Common myeloid progenitor, CD34-positive (primary cell): ENCODE measurements at places on chromosomes 4 and X.
A peak's percentile ranks its signal among the peaks of the same experiment; 100 is the strongest.

DNA sequence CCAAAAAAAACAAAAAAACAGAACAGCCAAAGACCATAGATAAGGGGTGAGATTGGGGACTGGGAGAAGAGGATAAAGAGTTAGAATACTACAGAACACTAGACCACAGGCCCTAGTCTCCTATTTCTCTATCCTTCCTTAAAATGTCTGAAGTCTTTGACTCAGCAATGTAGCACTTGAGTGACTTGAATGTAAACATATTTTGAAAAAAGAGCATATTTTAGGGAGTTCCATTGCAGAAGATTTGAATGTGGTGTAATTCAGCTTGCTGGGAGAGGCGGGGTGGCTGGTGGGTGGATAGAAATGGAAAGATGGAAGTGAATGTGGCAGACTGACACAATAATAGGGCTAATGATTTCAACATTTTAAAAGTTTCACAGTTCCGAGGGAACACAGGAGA, 144.9 kb downstream of the CHIC2 start:
- peak; percentile 53 for DNase-seq

DNA sequence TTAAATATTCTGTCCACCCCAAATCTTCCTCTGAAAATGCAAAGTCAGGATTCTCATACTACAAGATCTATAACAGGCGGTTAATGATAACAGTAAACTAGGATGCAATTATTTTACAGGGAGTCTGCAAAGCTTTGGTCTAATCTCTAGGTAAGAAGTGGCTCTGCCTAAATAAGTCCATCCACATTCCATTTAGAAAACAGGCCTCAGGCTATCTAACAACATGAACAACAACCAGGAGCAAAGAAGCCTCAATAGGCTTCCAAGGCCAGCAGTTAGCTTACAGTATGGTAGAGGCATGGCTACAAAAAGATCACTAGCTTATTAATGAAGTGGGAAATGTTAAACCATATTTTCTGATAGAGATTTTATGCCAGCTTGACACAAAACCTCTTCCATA, 6.4 kb downstream of the MAB21L2 start:
- no peak for DNase-seq

DNA sequence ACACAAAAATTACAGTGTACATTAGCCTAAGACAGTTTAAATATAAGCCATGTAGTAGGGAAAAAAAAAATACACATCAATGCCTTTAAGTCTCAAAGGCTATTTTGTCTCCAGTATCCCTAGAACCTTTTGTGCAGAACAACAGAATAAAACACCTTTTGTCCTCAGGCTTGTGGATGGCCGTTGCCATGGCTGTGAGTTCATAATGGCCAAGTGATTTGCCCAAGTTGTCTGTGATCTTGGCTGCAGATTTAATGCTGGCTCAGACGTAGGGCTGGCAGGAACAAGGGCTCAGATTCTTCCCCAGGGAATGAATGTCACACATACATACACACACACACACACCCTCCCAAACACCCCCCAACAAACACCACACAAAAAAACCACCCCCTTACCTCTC, 25.3 kb downstream of the GPM6B start:
- DNase-seq = no peak

DNA sequence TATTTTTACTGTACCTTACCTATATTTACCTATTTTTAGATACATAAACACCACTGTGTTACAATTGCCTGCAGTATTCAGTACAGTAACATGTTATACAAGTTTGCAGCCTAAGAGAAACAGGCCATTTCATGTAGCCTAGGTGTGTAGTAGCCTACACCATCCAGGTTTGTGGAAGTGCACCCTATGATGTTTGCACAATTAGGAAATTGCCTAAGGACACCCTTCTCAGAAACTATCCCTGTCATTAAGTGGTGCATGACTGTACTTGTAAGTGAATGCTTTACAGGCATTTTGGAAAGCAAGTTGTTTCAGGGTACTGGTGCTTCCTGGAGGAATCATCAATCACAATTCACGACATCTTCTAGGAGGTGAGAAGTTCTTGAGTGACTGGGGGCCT, 991.8 kb upstream of the SLIT2 start:
- DNase-seq = no peak

- no peak for DNase-seq
These were observed 35.1 kb downstream of the EPHA5 start for GRCh38 chr4:65635051-65635821.

DNA sequence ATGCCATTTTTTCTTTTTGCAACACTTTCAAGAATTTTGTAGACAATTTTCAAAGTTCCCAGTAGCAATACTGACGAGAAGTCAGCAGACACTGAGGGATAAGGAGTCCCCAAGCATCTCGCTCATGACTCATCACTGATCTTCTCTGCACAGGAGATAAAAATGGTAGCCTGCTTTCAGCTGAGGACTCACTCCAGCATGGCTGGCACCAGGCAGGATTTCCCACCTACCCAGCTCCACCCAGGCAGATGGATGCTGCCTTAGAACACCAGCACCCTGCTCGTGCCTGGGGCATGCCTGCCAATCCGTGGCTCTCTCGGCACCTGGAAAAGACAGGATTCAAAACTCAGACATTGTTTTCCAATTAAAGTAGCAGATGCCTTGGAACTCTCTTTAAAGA, 24.9 kb downstream of the JAKMIP1 start:
- DNase-seq = no peak

DNA sequence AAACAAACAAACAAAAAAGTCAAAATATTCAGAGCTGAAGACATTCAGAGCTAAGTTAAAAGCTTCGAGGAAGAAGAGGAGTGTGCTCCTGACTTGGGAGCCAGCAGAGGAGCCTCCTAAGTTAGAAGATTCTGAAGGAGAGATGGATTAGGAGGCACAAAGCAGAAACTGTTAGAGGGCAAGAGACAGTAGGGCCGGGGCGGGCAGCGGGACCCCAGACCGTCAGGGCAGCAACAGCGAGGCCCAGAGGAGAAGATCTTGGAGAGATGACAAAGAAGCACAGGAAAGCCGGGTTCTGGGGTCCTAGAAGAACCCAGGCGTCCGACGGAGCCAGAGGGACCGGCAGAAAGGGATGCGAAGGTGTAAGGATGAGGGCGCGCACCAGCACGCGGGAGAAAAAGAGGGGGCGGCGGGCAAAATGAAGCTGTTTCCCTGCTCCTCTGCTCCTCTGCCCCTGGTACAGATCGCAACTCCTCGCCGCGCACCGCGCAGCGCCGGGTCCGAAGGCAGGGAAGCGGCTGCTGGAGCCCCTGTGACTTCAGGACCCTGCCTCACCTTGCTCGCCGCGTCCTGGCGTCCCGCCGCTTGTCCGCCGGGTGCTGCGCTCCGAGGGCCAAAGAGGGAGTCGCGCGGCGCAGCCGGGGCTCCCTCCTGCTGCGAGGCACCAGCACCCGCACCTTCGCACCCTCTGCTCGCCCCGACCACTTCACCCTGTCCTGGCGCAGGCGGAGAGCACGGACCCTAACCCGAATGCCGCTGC, 477 bp downstream of the KLHL13 start:
- no peak for DNase-seq

DNA sequence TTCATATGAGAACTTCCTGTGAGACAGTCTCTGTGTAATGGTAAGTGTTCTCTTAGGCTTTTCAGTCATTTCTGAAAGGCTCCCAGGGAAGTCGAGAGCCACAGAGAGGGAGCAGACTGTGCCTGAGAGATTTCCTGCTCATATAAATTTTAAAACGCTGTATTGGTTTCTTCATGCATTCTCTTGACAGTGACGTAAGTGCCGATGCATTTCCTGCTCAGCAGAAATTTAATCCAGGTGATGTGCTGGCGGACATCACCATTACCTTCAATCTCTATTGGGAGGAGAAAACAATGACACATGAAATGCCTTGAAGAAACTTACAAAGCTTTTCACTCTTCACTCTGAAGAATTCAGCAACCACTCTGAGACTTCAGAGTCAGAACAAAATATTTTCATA, 383.6 kb downstream of the BMPR1B start:
- DNase-seq = no peak

DNA sequence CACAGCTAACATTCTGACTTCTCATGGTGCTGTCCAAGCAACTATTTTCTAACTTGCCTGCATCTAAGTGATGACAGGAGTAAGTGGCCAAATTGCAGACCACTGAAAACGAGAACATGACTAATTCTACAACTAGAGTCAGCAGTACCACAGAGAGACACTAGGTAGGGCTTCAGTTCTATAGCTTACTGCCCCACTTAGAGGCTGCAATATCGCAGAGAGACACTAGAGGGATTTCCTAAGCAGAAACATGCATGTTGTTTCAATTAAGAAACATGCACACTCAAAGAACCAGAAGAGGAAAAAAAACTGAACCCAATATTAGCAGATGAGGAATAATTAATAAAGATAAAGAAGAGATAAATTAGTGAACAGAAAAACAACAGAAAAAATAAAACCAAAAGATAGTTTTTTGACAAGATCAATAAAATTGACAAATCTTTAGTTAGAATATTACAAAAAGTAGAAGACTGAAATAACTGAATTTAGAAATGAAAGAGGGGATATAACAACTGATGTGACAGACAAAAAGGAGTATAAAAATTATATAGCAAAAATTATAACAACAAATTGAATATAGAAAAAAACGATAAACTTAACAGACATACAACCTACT, 100.8 kb downstream of the SPIN4 start:
- peak; percentile 88 for DNase-seq

GRCh38 chr4:132797856-132798255, 351.2 kb upstream of the PCDH10 start:
- no peak for DNase-seq

GRCh38 chr4:141971869-141972268, 335.5 kb downstream of the IL15 start:
- peak; percentile 73 for DNase-seq

DNA sequence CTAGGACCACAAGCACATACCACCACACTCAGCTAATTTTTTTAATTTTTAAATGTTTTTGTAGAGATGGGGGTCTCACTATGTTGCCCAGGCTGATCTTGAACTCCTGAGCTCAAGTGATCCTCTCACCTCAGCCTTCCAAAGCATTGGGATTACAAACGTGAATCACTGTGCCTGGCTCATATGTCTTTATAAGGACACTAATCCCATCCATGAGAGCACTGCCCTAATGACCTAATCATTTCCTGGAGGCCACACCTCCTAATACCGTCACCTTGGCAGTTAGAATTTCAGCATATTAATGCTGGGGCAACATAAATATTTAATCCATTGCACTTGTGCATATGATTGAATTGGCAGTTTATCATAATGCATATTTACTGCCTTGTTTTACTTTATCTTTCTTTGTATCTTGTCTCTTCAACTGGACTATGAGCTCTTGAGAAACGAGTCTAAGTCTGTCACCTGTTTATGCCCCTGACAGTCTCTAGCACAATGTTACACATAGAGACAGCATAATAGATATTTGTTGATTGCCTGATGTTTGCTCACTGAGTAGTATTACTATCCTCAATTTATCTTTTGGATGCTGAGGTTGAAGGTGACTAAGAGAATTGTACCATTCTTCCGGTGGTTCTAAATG, 172.0 kb downstream of the AASDH start:
- DNase-seq = no peak

DNA sequence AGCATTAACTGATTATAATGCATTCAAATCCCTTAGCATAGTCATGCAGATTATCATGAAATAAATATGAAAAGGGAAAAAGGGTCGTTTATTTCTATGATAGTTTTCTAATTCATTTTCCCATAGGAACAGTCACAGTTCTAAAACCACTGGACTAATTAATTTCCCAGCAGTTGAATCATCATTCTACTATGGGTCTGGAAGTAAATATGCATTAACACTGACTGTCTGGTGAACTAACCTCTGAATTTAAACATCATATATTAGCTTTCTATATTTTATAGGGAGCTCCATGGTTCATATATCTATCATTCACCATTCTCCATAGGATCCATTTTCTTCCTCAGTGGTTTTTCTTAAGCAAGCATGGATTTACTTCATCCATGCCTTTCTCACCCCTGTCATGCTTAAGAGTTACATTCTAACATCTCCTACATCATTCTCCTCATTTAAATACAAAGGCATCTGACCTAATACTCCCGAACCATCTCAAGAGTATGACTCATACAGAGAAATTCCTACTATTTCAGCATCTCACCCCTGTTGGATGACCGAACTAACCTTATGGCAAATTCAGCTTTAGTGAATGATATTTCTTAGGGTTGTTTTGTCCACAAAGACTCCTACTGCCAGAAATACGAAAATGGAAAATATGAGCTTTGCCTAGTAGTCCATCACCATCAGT, 198.7 kb upstream of the ADAMTS3 start:
- no peak for DNase-seq

DNA sequence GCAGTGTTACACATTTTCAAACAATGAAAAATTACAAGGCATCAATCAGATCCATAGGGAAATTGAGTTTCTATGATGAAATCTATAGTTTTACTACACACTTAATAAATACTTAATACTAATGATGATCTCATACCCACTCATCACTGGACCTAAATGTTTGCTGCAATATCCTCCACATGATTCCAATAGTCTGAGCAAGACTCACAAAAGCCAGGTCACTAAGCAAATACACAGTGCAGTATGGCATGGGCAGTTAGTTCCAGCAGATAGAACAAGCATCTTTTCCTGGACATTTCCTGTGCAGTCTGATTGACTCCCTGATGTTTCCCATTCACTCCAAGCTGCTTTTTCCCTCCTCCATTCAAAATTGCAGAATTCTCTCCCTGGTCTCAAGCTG, 109.0 kb upstream of the ATOH1 start:
- DNase-seq = no peak

- peak; percentile 93 for DNase-seq
These were observed at the start of gene CCNB3 for GRCh38 chrX:50204364-50204899. TSS of gene CCNB3 (plus strand) at chrX:50204765. CDS start at chrX:50285164, 80,399 bp downstream.

DNA sequence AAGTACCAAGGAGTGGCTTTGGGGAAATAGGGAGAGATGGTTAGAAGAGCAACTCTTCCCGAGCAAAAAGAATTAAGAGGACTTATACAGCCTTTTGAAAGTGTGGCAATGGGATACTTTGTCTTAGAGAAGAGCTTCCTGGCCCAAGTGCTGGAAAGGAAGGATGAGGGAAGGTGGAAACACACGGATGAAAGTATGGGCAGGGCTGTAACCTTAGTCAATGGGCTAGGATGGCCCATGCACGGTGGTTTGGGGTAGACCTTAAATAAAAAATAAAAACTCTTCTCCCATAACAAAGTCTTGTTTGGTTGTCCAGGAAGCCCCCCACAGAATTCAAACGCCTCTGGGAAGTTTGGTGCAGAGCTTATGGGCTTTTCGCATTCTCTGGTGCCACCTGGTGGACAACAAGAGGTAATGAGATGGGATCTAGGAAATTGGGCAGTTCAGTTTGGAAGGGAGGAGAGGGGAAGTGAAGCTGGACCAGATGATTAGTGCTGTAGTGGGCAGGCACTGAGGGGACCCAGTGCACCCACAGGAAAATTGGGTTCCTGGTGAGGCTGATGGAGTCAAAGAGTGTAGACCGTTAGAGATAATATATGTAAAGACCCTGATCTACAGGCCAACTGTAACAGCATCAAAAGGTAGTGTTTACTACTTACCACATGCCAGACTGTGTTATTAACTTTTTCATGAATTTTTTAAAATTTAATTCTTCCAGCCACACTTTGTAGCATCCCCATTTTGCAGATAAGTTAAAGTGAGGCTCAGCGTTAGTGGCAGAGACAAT, 13.8 kb upstream of the ENOX2 start:
- DNase-seq = peak; percentile 81
